ENCODE measurements at places on chromosomes 2 and 18.

DNA sequence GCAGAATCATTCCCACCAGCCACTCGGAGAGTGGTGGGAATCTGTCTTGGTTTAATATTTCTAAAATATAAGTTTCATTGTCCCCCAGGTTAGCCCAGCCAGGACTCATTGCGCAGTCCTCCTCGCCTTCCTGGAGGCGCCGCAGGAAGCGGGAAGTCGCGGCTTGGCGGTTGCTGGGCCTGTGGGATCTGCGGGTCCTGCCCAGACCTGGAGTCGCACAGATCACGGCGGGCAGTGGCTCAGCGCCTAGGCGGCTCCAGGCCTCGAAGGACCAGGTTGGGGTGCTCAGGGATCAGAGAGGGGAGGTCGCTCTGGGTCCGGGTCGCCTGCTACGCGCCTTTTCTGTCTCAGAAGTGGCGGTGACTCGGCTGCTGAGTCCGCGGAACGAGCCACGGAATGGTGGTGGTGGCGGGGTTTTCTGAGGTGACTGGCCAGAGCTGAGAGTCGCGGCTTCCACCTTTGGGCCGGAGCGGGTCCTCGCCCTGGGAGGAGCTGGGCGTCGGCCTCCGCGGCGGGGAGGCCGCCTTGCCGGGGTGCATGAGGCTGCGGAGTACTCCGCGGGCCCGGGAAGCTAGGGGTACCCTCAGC lies 2.6 kb downstream of the HOXD3 start:
- DNase-seq, result no peak

DNA sequence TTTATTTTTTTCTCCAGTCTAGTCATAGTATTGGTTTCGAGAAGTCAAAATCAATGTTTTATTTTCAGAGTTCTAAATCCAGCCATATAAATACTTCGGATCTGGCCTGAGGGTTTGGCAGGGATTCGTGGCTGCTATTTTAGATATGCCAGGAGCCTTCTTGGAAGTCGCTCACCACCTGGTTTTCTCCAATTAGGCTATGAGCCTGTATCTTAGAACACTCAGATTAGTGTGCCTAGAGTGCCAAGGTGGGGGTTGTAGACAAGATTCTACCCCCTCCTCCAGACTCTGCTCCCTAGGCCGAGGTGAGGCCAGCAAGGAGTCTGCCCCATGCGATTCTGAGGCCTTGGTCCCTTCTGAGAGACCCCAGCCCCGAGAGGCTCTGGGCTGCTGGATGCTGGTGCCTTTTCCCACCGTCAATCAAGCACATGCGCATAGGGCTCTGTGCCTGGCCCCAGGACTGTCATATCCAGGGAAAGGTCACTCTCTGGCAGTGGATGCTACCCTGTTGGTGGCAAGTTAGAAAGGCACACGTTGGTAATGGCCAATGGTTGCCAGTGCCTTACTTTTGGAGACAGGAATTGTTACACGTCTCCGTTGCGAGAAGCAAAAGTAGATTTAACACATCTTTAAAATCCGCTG lies 197.1 kb downstream of the AGAP1 start:
- no peak for DNase-seq

- DNase-seq, result no peak
These were observed 124.5 kb downstream of the PMAIP1 start for GRCh38 chr18:60024345-60024744.

DNA sequence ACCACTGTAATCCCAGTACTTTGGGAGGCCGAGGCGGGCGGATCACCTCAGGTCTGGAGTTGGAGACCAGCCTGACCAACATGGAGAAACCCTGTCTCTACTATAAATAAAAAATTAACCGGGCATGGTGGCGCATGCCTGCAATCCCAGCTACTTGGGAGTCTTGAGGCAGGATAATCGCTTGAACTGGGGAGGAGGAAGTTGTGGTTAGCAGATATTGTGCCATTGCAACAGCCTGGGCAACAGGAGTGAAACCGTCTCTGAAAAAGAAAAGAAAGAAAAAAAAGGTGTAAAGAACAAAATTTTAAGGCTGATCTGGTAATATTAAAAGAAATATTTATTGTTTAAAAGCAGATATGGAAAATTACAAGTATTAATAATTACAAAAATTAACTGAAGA lies 29.7 kb downstream of the ZNF804A start:
- DNase-seq, result no peak

GRCh38 chr2:172697296-172697695 lies 38.3 kb upstream of the RAPGEF4 start:
- no peak for DNase-seq
